ENCODE measurements at places on chromosomes 1 and 21.

DNA sequence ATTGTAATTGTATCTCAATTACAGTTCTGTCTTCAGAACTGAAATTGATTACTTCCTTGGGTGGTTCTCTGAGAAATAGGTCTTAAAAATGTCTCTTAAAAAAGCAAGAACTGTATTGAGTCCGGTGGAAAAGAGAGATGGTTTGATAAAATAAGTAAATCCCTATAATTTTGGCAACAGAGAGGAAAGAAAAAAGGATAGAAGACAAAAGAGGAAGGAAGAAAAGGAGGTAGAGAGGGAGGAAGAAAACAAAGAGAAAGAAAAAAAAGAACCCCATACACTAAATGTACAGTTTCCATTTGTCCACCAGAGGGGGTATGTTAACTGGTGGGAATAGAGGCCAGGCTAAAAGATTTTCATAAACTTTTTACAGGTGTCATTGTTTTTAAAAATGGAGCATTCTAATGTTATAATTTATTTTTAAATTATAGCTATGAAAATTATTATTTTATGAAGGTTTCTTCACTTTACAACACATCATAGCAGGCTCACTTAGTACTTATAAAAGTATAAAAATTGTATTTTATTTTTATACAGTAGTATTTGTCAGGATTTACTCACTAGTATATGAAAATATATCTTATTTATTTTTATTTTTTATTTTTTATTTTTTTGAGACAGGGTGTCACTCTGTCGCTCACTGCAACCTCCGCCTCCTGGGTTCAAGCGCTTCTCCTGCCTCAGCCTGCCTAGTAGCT, 2.1 kb upstream of the UBE2T start:
- no peak for DNase-seq

- DNase-seq: peak; percentile 52
Measured at GRCh38 chr1:58908561-58909560, 125.0 kb upstream of the JUN start.

DNA sequence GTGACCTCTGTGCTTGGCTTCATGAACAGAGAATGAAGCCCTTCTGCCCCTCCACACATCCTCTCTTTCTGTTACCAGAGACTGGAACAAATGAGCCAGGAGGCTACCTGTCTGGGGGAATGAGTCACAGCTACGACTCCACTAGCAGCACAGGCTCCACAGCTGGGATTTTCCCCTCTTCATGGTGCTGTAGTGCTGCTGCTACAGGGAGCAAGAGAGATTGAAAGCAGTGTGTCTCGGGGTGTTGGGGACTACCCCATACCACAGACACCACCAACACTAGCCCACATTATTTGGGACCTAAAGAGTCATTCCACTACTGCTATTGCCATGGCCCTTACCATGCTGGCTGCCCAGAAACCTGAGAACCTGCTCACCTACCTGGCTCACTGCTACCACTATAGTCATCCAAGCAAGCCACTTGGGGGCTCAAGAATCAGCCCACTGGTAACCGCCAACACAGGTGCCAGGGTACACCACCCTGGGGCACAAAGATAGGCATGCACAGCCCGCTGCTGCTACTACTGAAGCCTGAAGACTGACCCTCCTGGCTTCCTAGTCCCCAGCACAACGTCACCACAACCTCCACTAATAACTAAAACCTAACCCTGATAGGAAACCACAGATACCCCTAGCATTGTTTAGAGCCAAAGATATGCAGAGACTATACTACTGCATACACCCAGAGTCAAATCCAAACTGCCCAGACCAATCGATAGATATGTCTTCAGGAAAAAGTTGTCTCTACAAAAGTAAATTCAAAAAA, 17.7 kb downstream of the CD1E start:
- no peak for DNase-seq

GRCh38 chr1:191174298-191174697, 696.6 kb upstream of the BRINP3 start:
- DNase-seq: no peak

GRCh38 chr21:45996311-45997204, 15.0 kb downstream of the COL6A1 start:
- DNase-seq: no peak

- no peak for DNase-seq
Measured at GRCh38 chr1:85259912-85260274, 431 bp upstream of the C1orf52 start.

GRCh38 chr1:51512120-51512519, 6.9 kb downstream of the EPS15 start:
- DNase-seq: no peak

DNA sequence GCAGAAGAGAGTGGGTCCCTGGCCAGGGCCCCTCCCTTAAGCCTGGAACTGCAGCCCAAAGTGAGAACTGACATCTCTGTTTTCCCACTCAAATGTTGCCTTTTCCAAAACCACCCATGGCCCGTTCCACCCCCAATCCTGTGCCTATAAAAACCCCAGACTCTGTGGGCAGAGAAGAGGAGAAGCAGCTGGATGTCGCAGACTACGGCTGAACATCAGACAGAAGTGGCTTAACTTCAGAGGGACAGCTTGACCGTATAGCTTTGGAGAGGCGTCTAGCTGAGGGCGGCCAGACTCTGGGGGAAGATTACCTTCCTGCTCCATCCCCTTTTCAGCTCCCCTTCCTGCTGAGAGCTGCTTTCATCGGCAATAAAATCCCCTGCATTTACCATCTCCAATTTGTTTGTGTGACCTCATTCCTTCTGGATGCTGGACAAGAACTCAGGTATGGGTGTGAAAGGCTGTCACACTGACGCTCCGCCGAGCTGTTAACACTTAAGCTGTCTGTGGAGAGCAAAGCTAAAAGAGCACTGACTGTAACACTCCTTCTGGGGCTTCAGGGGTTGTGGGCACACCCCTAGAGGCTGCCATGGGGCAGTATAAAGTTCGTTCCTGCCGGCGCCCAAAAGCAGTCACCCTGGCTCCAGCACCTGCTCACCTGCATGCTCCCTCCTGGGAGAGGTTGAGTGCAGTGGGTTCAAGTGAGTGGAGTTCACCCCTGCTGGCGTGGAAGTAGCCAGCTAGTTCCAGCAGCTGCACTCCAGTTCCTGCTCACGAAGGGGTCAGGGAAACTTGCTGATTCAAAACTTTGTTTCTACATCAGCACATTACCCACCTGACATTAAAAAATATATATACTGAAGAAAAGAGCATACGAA, 19.6 kb upstream of the ERO1B start:
- no peak for DNase-seq

DNA sequence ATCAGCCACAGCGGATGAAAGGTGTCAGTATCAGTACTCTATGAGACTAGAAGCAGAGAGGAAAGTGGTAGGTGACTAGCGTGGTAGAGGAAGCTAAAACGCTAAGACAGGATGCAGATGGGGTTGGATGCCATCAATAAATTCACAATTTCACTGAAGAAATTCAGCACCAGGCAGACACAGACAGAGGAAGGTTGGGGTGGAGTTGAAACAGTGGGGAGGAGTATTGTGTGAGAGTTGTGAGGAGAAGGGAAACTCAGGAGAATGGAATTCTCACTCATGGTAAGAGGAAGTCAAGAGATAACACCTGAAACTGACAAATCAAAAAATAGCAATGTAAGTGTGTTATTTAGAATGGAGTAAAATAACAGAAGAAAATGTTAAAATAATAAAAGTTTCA, 208.5 kb upstream of the DAB1 start:
- DNase-seq: peak; percentile 44

- no peak for DNase-seq
Measured at GRCh38 chr1:961132-961669, 817 bp downstream of the KLHL17 start.

DNA sequence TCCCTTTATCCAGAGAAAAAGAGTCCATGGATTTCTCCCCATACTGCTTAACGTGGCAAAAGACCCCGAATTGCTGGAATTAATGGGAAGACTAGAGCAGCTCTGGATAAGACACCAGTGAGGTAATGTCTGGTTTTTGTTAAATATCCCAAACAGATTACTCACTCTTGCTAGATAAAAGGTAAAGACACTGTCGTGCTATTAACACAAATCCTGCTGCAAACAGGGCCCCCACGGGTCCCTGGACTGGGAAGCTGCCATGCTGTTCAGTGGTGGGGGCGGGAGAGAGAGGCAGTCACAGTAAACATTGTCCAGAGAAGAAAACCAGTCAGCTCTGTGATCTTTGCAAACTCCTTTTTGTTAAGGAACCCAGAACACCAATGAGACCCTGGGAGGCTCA, 15.2 kb upstream of the SRP9 start:
- no peak for DNase-seq

DNA sequence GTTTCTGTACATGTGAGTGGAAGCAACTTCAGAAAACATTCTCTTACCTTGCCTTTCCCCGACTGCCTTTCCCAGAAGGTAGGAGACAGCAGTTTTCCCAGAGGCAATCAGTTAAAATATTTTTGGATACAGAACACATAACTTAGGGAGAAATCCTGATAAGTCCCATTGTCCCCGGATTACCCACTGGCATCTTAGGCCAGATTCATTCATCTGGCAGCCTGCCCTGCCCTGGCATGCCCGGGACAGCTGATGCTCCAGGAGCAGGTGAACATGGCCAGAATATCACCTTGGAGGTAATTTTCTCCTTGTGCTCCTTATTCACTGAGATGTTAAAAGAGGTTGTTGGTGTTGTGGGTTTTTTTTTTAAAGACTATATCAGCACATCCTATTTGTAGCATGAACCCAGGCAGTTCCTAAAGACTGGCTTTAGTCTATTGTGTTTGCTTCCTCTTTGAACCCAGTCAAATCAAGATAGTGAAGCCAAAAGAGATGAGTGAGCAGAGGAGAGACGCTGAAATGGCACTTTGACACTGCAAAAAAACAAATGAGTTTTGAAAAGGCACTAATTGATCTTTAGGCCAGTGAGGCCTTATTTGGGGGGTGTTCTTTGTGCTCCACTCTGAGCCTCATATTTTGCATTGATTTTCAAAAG, 139.6 kb downstream of the PLPP3 start:
- no peak for DNase-seq

DNA sequence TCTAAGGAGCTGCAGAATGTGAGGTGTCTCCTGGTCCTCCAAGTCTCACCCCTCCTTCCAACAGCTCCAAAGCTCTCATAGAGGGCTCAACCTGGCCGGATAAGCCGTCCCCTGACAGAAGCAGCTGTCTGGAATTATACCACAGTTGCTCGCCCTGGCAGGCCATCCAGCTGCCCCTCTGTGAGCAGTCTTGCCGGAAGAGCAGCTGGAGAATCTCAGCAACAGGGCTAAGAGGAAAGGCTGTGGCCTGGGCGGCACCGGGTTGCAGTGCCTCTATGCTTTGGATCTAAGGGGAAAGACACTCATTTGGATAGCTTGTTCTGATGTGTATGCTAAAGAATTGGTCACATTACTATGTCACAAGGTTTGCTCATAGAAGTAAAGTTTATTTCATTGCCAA, 12.4 kb downstream of the TMCC2 start:
- DNase-seq: no peak

- no peak for DNase-seq
Measured at GRCh38 chr1:230175163-230175747, 108.2 kb downstream of the GALNT2 start.

DNA sequence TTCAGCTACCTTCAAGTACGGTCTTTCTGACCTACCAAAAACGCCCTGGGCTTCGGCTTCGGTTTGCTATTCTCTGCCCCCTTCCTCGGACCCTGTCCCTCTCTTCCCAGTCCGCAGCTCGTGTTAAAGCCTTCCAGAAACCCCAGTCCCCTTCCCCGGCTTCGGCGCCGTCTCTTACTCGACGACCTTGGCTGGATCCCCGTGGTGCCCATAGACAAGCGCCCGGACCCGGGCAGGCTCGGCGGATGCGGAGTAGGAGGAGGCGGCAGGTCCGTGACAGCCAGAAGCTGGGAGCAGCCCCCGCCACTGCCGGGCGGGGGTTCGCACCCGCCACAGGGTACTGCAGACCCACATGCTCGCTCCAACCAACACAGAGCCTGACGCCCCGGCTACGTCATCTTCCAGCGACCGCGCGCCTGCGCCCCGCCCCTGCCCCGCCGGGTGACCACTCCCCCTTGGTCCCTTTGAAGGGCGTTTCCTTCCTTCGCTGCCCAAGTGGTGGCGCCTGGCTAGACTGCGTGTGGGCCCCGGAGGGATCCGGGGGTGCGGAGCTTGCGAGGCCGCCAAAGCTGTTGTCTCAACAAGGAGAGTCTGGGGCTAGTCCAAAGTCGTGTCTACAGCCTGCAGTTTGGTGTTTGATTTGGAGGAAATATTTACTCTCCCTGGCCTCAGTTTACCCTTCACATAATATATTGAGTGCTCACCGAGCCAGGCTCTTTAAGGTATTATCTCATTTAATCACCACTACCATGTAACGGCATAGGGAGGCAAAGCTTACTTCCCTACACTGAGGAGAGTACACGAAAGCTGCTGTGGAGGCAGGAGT, at the start of gene MECR:
MECR (minus strand) TSS at position 382 of the 826 bp plus-strand sequence; CDS start at position 354, 28 bp downstream.
- DNase-seq: no peak

- DNase-seq: no peak
Measured at GRCh38 chr1:230917284-230918135, 49.2 kb upstream of the C1orf198 start.

DNA sequence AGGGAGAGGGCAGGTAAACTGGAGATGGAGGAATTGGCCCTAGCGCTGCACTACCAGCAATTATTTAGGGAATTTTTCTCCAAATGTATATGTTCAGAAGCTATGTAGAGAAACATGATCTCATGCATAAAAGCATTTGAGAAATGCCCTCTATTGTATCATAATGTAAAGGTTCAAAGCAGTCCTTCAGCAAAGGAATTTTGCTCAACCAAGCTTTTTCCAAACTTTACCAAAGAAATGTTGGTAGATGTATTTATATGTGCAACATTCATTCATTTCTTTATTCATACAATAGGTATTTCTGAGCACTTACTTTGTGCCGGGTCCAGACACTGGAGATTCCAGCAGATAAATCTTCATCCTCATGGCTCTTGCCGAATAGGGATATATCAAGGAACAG, 64.4 kb downstream of the XCL1 start:
- DNase-seq: no peak

DNA sequence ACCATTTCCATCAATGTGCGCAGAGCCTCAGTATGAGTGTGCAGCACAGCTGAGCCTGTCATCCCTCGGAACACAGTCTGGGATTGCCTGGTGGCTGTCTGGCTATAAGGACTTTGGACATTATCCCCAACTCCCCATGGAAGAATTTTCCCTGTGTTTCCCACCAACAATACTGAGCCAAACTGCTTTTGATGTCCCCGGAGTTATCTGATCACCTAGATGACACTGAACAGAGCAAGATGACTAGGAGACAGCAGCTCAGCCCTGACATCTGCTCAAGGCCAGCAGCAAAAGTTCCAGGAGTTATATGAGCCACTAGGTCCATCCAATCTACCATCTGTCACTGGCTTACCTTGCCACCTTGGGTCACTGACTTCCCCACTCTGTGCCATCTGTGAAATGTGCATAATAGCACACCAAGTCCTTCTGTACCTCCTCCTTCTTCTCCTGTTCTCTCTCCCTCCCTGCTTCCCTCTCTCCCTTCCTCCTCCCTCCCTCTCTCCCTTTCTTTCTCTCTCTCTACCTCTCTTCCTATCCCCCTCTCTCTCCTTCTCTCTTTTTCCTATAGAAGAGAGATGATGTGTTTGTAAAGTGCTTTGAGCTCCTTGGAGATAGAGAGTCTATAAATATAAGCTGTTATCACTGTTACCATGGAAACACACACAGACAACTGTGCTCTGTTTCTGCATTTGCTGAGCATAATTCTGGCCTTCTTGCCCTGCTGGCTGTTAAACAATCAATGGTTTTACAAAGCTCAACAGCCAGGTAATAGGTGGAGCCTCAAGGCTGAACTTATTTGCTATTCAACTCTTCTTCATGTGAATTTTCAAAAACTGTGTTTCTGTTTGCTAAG, 19.7 kb upstream of the ATP1B1 start:
- DNase-seq: no peak

- no peak for DNase-seq
Measured at GRCh38 chr1:150765296-150765976, at the start of gene CTSS. TSS of gene CTSS (minus strand) at chr1:150765778. CDS start at chr1:150764763, 1,015 bp downstream.
